ENCODE measurements at places on chromosomes 2 and 18.
A peak's percentile ranks its signal among the peaks of the same experiment; 100 is the strongest.

- no peak for DNase-seq
Measured at GRCh38 chr2:70746094-70746974, 21.7 kb downstream of the ADD2 start.

DNA sequence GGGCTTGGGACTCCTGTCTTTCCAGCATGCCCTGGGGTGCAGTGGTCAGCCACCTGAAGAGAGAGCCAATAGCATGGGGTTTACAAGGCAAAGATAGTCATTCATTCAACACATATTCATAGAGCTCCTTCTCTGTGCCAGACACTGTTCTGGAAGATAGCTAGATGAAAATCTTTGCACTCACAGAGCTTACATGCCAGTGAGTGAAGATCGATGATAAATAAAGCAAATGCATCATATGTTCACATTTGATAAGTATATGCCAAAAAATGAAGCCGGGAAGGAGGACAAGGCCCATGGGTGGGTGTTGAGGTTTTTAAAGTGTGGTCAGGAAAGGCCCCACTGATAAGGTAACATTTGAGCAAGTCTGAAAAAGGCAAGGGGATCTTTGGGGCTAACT, 130.8 kb upstream of the CDCA7 start:
- DNase-seq, result no peak

DNA sequence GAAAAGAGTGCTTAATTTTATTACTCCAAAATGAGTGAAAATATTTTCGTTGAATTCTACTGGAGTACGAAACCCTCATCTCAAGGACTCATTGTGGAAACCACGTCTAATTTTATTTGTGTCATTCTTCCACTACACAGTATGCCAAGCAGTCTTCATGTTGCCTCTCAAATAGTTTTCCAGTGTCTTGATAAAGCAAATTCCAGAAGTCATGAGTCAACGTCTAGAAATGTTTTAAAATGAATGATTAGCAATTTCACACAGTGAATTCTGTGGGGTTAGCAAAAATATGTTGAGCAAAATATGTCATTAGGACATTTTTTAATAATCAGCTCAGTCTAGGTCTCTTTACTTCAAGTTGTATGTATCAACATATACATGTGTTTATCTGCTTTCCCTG, 865.5 kb downstream of the DSC3 start:
- no peak for DNase-seq

DNA sequence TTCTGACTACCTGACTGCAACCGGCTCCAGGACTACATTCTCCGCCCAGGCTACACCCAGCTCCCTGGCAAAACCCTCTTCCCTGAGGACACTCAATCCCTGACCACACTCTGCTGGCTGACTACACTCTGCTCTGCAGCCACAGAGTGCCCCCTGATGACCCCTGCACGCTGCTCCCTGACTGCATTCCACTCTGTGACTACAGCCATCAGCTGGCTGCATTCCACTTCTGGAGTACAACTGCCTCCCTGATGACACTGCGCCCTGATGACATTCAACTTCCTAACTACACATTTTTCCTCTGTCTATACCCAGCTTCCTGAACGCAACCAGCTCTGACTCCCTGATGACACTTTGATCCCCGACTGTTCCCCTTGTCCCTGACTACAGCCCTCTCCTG, 71.3 kb upstream of the NRXN1 start:
- DNase-seq, result peak; percentile 68

DNA sequence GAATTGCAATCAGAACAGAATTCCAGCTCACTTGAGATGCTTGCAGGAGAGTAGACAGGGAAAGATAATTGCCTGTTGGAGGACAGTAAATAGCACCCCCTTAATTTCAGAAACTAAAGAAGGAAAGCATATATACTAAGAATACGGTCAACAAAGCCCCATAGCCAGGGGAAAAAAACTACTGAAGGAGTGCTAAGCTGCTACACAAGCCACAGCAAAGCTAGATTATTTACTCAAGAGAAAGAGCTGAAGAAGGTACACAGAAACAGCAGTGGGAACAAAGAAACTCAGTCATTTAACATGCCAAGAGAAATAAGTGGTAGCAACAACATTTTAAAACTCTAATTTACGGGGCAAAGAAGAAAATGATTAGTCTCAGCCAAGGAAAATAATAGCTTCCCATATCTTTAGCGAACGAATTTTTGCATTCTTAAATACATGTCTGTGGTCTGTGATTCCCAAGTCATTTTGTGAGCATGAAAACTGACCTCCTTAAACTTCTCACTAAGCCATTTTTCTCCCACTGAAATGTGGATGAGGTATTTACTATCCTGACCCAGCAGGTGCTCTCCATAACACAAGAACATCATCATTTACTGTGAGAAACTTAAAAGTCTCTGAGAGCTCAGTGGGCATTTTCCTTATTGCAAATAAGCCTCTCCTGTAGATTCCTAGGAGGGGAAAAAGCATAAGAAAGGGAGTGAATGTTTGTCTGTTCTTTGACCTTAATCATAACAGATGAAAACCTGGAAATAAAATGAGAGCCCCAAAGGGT, 196.0 kb downstream of the PAX3 start:
- DNase-seq, result no peak

- no peak for DNase-seq
Measured at GRCh38 chr18:31648966-31649429, 35.4 kb downstream of the B4GALT6 start.

DNA sequence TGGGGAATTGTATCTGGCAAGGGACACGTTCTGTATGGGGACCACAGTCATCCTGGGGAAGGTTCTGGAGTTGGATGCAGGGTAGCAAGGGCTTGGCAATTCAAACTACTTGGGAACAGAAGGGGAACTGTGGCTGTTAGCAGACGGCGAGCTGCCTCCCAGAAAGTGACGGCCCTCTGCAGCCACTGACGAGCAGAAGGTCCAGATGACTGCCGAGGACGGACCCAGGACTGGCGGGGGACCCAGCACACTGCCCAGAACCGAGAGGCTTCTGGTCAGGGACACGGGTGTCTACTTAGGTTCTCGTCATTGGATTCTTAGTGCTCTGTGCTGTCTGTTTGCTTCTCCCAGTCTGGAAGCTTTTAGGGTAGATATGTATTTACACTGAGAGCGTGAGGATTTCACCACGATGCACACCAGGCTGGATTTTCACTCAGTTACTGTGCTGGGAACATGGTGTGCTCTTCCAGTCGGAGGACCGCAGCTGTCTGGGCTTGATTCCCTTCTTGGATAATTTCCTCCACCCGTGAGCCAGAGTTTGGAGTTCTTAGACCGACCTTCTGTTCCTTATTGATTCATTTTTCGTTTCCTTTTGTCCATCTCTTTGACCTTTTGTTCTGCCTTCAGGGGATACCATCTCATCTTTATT, 13.4 kb downstream of the GPR35 start:
- peak; percentile 54 for DNase-seq

DNA sequence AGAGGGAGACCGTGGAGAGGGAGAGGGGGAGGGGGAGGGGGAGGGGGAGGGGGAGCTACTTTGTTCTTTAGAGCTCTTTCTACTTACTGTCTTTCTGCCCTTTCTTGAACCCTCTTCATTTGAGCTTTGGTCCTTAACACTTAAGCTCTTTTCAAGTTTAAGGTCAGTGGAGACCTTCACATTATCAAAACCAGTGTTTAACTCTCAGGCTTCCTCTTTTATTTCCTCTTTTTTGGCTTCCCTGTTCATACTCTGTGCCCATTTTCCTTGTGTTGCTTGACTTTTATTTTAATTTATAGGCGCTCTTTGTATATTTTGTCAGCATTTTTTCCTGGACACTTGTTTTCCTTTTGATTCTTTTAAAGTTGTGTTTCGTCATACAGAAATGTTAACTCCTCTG, 37.1 kb downstream of the ACSL3 start:
- no peak for DNase-seq

- no peak for DNase-seq
Measured at GRCh38 chr2:127231130-127231865, 11.2 kb upstream of the CYP27C1 start.

DNA sequence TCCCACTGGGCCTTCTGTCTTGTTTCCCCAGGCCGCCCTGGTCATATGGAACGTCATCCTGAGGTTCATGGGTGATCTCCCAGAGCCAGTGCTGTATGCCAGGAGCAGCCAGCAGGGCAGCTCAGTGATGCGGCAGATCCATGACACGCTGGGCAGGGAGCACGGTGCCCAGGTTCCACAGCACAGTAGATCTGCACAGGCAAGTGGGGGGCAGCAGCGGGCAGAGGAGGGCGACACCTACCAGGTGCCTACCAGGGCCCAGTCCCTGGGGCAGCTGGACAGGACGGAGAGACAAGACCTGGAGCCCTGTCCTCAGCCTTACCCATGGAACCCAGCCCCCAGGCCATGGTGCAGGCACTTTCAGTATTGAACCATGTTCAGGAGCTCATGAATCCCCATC, 36.1 kb upstream of the GPR17 start:
- DNase-seq, result peak; percentile 64

- peak; percentile 84 for DNase-seq
Measured at GRCh38 chr2:102187496-102188150, 800 bp downstream of the IL1RL2 start.

GRCh38 chr18:32469691-32470459, 807 bp downstream of the GAREM1 start:
- peak; percentile 80 for DNase-seq

DNA sequence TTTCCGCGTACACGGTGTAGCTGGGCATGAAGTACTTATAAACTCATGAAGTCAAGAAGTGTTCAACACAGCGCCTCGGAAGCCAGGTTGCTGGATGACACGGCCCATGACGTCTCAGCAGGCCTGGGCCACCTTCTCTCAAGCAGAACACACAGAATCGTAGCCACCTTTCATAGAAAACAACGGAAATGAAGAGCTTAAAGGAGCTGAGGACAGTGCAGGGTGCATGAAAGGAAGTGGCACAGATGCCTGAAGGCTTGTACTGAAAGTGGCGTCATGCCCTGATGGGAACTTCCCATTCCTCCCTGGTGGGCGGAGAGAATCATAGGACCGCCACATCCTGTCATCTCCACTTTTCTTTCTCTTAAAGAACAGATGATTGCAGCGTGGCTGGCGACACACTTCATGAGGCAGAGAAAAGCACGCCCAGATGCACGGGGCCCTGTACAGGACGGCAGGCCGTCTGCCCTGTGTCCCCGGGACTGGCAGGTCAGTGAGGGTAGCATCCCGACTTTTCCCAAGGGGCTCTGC, 31.1 kb downstream of the HDAC4 start:
- DNase-seq, result peak; percentile 92

All from spleen (tissue), 13 donors.